ENCODE measurements at places on chromosomes 7 and 10. TPM values are rescaled to one million over a fixed set of nuclear protein-coding genes. Genes with fewer than 3 reads are reported as not detected.
A peak's percentile ranks its signal among the peaks of the same experiment; 100 is the strongest.

GRCh38 chr10:27742195-27743011, 3.2 kb downstream of the MKX start:
- peak; percentile 87 for DNase-seq

GRCh38 chr7:18565337-18565736, 69.8 kb downstream of the HDAC9 start:
- no peak for DNase-seq

DNA sequence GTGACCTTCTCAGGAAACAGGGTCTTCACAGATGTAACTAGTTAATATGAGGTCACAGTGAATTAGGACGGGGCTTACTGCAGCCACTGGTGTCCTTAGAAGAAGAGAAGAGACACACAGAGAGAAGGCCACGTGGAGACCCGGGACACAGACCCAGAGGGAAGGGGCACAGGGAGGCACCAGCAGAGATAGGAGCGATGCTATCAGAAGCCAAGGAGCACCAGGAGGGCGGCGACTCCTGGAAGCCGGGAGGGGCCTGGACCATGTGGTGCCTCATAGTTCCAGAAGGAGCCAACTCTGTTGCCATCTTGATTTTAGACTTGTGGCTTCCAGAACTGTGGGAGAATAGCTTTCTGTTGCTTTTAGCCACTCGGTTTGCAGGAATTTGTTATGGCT, 505.9 kb downstream of the TCERG1L start:
- no peak for DNase-seq

DNA sequence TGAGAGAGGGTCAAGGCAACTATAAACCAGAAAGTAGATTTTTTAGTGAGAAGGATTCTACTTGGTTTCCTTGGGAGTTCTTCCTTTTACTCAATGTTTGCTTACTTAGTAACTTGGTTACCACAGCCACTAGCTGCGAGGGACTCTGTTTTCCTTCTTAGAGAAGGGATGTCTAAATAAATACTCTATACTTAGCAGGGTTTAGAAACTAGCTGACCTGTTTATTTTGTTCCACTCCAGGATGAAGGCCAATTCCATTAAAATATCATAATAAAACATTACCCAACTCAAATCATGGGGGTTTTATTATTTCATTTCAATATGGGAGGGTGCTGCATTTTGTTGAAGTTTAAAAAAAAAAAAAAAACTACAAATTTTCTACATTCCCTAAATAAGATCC, 87.3 kb downstream of the PPP1R3A start:
- DNase-seq, result no peak

GRCh38 chr10:5812283-5813090, 747 bp downstream of the GDI2 start:
- peak; percentile 46 for DNase-seq

DNA sequence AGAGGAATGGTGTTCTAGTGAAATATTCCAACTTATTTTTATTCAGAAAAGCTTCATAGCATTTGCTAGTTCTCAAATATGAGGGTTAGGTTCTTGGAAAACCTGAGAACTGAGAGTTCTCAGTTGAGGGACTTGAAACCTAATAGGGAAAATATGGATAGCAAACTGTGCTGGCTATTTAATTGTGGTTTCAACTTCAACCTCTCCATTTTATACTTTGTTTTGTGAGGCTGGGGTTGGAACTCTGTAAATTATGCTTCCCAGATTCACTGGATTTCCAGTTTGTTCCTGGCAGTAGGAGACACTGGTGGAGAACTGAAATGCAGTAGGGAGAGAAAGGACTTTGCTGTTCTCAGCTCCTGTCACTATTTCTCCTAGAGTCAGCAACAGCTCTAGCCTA, 52.7 kb downstream of the CDK14 start:
- DNase-seq, result no peak

DNA sequence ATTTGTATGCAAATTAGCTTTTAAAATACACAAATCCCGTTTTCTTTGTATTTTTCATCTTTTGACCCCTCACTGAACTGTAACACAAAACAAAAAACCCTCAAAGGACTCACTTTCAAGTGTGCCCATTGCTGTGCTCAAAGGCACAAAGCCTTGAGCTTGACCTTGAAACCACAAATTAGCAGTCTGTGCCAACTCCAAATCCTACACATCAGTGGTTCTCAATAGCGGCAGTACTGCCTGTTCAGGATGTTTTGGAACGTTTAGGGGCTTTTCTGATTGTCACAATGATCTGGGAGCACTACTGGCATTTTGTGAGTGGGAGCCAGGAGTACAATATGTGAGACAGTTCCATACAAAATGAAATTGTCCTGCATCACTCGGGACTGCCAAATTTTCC, 55.5 kb downstream of the KDM7A start:
- peak; percentile 50 for DNase-seq

DNA sequence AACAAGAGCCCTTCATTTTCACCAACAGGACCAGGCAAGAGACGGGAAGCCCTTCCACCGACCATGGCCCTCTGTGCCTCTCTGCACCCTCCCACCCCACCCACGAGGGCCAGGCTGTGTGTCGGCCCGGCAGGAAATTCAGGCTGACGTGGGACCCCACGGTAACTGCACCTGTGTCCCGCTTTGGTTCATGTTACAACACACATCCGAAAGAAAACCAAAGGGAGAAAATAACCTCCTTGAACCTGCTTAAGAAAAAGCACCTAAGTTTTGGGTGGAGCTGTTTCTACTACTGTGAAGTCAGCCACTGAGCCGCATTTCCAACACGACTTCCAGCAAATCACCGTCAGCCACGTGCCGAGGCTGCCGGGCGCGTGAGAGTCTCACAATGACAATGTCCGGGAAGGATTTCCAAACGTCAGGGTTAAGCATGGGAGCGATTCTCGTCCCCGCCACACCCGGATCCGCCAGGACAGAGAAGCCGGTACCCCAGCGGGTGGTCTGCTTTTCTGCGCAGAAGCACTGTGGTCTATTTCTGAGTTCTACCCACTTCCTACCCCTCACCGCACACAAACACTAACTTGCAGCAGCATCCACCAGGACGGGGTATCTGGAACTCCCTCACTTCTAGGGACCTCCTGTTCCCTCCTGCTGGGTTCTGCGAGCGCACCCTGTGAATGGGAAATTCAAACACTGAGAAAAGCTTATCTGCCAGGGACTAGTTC, 36.6 kb downstream of the AMZ1 start:
- no peak for DNase-seq

- peak; percentile 81 for DNase-seq
Observed at GRCh38 chr10:103350517-103351260, at the start of gene PCGF6. Gene PCGF6, minus strand, starts transcription at chr10:103351140. Its CDS starts 74 bp downstream, at chr10:103351066.

DNA sequence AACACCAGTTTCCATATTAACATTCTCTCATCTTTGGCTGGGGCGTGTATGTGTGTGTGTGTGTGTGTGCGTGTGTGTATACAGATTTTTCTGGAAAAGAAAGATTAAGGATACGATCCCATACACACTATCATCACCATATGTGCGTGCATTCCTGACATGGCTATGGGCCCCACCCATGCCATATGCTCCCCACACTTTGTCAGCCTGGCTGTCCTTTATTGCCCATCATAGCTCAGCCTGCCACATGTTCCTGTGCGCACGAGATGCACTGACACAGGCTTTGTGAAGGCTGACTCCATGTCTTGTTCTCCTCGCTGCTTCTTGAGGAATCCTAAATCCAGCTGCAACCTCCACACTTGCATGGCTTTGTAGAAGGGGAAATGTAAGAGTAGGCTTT, 984.1 kb downstream of the LRMDA start:
- DNase-seq, result no peak

ANKRD61 gene
- total RNA-seq, result not detected
